ENCODE measurements at places on chromosomes 16 and 17.

- no peak for DNase-seq
Measured at GRCh38 chr16:23323224-23324030, 21.3 kb downstream of the SCNN1B start.

- no peak for DNase-seq
Measured at GRCh38 chr16:4317532-4318450, 1.9 kb downstream of the GLIS2 start.

DNA sequence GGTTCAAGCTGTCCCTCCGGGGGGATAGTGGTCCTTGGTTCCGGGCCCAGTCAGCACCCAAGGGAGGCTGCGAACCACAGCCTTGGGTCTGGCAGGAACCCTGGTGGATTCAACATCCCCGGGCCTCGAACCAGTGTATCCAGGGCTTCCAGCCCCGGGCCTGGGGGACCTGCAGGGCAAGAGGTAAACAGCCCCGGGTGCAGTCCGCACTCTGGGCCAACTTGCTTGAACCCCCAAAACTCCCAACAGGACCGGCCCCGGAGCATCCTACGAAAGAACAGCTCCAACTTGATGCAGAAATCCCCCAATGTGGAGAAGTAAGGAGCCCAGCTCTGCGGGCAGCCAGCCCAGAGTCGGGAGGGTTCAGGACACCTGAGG lies 1.5 kb upstream of the NEURL4 start:
- no peak for DNase-seq

- DNase-seq, result no peak
Measured at GRCh38 chr16:72657164-72657563, 390.8 kb downstream of the ZFHX3 start.

GRCh38 chr17:64964796-64965195 lies 45.5 kb upstream of the LRRC37A3 start:
- DNase-seq, result no peak

DNA sequence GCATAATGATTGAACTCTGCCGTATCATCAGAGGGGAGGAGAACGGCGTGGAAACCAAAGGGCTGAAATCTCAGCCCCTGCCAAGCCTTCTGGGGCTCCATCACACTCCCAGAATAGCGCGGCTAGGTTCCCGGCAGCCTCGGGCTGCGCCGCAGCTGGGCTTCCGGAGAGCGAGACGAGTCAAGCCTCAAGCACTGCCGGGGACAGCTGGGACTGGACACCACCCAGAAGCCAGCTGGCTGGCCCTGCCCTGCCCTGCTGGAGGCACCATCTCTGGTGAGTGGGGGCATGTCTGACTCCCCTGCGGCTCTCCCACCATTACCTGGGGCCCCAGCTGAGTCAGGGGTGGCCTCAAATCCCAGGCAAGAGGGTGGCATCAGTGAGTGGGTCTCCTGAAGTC lies 7.2 kb upstream of the GPRC5C start:
- no peak for DNase-seq

DNA sequence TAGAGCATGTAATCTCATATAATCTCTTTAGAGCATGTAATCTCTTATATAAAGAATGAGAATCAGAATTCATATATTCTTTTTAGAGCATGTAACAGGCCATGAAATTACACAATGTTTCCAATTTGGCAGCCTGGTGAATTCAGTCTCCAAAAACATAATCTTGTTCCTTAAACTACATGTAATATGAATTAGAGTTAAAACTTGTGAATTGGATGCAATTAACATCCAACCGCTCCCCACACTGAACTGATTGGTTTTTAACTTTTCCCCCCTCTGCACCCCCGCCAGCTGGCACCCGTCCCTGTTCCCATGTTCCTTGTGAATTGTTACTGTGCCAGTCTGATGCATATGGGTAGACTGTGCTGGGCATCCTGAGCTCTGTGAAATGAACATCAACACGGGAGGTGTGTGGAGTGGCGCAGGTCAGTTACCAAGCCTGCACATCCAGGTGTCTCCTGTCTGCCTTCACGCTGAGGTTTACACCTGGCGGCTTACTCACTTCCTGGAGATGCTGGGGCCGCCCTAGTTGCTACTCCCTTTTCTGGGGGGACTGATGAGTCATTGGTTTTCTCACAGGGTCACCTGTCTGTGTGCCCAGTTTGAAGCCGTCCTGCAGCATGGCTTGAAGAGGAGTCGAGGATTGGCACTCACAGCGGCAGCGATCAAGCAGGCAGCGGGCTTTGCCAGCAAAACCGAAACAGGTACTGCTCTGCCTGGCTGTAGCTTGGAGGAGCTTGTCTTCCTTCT lies 50.4 kb downstream of the SNX29 start:
- no peak for DNase-seq

DNA sequence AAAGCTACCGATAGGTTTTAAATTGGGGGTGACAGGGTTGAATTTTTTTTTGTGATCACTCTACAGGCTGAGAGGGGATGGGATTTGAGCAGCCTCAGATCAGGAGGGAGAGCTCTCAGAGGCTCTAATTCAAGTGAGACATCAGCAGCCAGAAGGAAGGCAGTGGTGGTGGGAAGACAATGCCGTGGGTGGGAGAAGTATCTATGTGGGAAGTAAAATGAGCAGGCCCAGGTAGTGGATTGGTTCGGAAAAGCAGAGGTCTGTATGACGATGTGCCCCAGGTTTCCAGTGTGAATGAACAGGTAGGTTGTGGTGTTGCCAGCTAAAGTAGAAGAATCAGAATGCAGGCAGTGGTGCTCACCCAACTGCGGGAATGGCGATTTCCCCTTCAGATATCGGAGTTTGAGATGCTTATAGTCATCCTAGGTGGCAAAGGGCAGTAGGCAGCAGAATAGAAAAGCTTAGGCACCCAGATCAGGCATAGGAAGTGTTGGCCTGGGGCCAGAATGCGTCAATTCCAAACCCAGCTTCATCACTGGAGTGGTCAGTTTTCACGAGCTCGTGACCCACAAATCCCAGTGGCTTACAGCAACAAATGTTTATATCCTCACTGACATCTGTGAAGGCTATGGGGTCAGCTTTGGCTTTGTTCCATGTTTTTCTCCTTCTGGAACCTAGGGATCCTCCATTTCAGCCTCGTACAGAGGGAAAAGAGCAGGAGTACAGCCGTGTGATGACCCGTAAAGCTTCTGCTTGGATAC lies 24.0 kb downstream of the MEOX1 start:
- no peak for DNase-seq

GRCh38 chr16:2852731-2853507 lies 5.1 kb downstream of the PRSS22 start:
- no peak for DNase-seq

GRCh38 chr16:72845322-72846020 lies 202.5 kb downstream of the ZFHX3 start:
- no peak for DNase-seq
